ENCODE measurements at places on chromosomes 16 and 17.

- no peak for ATAC-seq
Observed at GRCh38 chr16:57373117-57373947, 1.0 kb downstream of the CX3CL1 start.

DNA sequence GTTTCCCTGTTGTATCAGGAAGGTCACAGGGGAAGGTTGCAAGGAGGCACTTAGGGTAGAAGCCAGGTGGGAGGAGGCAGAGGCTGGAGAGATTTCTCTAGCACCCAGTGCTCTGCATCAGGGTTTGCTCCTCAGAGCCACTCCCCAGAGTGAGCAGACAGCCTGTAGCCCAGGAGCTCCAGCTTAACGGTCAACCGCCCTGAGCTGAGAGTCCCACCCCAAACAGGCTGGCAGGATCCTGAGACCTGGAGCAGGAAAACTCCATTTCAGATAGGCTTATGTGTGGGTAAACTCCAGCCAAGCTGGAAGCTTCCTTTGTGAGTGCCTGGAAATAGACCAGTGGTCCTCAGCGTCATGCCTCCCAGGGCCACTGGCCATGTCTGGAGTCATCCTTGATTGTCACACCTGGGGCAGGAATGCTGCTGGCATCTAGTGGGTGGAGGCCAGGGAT lies 37.9 kb downstream of the MPRIP start:
- ATAC-seq: no peak

- no peak for ATAC-seq
Observed at GRCh38 chr17:39450051-39450450, 1.0 kb downstream of the MED1 start.

GRCh38 chr17:50211249-50212120 lies 10.1 kb upstream of the COL1A1 start:
- ATAC-seq: no peak

- no peak for ATAC-seq
Observed at GRCh38 chr17:35146214-35146833, 1.3 kb upstream of the UNC45B start.

GRCh38 chr17:61325382-61326073 lies 74.1 kb upstream of the TBX2 start:
- ATAC-seq: peak; percentile 89

GRCh38 chr17:48541577-48542113 lies 3.3 kb downstream of the HOXB2 start:
- ATAC-seq: peak; percentile 25

GRCh38 chr17:47712330-47713023 lies 18.5 kb downstream of the TBKBP1 start:
- ATAC-seq: no peak

DNA sequence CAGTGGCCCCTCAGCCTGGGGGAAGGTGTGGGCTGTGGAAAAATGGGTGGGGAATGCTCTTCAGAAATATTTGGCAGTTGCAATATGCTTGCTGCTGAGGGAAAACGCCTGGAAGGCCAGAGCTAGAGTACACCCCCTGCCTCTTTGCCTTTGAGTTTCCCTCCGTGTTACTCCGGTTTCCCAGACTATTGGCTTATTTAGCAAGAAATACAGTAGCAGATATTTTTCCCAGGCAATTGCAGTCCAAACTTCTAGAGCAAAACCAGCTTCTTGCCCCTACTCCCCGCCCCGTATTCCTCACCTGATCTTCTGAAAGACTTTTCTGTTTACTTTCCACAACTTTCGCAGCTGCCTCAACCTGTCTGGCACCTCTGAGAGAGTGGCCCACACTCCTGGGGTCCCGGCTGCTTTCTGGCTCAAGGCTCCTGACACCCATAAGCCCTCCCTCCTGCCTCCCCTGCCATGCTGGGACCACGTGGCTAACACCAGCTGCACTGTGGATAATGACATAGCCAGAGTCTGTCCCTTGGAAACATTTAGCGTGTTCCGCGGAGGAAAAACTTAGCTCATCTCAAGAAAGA lies 45.8 kb upstream of the HELZ start:
- ATAC-seq: peak; percentile 21

DNA sequence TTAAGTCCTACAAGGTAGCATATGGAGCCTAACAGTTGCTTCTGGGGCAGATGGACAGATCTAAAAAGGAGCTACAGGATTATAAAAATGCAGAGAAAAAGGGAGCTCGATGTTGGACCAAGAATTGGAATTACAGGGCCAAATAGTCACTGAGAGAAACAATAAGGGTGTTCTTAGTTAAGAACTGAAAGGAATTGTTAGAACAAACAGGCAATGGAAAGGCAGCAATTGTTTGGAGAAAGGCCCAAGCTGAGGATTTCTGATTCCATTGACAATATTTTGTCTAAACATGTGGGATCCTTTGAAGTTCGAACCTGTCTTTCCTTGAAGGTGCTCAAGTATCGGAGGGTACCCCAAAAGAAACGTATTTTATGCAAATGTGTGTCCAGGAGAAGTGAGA lies 513.6 kb upstream of the CDH8 start:
- no peak for ATAC-seq

DNA sequence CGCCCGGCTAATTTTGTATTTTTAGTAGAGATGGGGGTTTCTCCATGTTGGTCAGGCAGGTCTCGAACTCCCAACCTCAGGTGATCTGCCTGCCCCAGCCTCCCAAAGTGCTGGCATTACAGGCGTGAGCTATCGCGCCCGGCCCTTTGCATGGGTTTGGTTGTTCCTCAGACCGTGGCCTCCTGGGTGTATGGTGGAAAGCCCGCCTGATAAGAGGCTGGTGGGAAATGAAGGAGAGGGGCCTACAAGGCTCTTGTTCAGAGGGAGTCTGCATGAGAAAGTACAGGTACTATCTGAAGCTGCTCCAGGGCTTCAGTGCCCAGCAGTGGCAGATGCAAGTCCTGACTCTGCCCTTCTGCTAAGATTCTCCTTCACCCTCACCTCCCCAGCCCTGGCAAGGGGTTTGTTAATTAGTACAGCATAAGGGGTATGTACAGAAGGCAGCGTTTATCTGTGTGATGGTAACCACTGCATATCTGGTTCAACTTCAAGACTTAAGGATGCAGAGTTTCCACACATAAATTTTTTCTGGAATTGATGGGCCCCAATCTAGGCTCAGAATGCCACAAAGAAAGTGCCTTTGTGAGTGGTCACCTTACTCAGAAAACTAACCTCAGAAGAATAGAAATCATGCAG lies 24.2 kb downstream of the GRB7 start:
- ATAC-seq: no peak

DNA sequence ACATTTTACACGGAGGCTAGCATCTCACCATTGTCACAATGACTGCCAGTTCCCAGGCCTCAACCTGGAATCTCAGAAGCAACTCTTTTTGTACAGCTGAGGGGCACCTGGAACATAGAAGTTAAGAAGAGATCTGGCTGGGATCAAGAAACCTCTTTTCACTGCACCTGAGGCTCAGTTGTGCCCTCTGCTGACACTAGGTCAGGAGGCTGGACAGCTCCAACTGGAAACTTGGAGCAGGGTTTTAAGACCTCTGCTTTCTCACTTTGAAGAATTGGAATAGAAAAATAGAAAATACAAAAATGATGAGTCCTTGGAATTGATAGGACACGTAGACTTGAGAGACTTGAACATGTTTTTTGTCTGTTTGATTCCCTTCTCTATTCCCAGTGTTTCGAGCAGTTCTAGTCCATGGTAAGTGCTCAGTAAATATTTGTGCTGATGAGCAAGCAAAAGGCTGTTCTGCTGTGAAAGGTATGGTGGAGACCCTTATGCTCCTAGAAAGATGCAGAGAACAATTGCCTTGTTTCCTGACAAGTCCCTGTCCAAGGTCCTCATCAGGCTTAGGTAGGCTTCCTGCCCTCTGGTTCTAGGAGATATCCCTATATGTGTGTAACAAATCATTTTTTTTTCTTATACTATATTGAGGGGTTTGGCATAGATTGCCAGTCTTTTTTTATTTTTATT lies 13.6 kb upstream of the PPM1D start:
- ATAC-seq: no peak

DNA sequence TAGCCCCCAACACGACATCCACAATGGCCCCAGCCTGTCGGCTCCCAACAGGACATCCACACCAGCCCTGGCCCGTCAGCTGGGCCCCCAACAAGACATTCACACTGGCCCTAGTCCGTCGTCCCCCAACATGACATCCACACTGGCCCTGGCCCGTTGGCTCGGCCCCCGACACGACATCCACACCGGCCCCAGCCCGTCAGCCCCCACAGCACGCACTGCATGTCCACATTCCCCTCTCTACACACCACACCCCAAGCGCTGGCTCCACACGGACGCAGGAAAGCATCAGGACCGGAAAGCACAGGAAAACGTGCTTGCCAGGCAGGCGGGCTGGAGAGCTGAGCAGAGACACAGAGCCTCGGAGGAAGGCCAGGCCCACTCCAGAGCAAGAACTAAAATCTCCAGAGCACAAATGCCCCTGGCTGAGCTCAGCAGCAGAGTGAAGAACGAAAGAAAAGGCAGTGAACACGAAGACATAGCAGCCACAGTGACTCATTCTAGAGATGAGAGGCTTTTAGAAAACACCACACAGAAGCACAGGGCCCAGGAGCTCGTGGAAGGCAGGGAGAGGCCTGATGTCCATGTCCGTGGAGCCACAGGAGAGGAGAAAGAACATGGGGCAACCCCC lies 50.6 kb downstream of the LMF1 start:
- ATAC-seq: peak; percentile 37

- no peak for ATAC-seq
Observed at GRCh38 chr16:27108826-27109665, 42.3 kb downstream of the C16orf82 start.

GRCh38 chr16:78998879-78999278 lies 601.7 kb downstream of the MAF start:
- no peak for ATAC-seq

- ATAC-seq: no peak
Observed at GRCh38 chr16:8686879-8687278, 12.5 kb downstream of the ABAT start.

GRCh38 chr17:74633326-74633725 lies 9.8 kb upstream of the CD300E start:
- ATAC-seq: no peak

- no peak for ATAC-seq
Observed at GRCh38 chr17:70208825-70209555, 39.7 kb downstream of the KCNJ2 start.

GRCh38 chr17:2241823-2242222 lies 61.8 kb downstream of the SMG6 start:
- no peak for ATAC-seq

- ATAC-seq: peak; percentile 89
Observed at GRCh38 chr17:11644265-11645212, 46.3 kb downstream of the DNAH9 start.

All from motor neuron (in vitro differentiated cells).